Stimulated activated CD8-positive, alpha-beta memory T cell treated with anti-CD3 and anti-CD28 coated beads, Interleukin-4, amount 100 ng/mL, for 4 hours (primary cell): ENCODE measurements at places on chromosomes 4 and X.

- no peak for DNase-seq
Measured at GRCh38 chr4:170008371-170008770, 17.8 kb downstream of the MFAP3L start.

DNA sequence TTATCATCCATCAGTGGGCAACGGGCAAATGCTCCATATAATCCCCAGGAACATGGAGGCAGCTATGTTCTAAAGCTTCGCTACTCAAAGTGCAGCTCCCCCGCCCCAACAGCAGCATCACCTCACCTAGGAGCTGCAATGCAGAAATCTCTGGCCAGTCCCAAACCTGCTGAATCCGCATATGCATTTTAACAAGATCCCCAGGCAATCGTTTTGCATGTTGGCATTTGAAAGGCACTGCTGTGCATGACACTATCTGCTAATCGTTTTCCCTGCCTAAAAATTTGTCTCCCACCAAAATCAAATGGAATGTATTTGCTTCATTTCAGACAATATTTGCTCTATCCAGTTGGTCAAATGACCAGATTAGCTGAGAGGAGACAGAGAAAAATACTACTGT lies 15.2 kb downstream of the ADGRG2 start:
- no peak for DNase-seq

GRCh38 chrX:109533631-109534030 lies 3.0 kb upstream of the NXT2 start:
- DNase-seq: no peak

DNA sequence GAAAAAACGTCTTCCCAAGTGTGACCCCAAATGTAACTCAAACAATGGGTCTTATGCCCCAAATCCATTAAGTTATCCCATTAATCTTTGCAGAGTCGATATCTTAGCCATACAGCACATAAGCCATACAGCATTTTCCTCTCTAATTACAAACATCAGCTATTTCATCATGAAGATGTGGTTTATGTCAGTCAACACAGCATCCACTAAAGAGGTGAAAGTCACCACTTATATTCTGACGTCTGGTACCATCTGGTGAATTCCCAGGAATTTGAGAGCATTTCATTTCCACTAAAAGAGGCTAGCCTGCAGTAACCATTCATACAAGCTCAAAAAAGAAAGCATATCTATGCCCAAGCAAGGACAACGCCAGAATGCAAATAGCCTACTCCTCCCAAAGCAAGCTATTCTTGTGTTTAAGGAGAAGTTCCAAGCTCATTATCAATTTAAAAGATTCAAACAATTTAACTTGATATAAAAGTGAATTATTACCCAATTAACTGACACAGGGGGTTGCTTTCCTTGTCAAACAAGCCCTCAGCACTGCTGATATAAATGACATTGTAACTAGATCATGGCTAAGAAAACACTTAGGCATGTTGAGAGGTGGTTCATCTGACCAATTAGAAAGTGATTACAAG lies 203.3 kb downstream of the ANTXR2 start:
- no peak for DNase-seq

DNA sequence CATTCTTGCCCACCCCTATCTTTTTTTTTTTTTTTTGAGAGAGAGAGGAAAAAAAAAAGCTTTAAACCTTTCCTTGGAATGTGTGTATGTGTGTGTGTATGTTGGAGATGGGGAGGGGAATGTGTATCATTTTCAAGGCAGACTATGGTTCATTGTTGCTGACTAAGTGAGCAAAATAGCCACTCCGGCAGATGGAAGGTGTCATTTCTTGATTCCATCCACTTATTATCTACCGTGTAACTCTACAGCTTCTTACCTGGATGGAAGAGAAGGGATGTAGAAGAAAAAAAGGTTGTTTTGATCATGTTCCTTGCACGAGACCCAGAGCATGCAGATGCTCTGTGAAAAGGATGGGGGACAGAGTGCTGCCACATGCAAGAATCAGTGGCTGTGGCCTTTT lies 5.9 kb upstream of the GK2 start:
- DNase-seq: no peak

GRCh38 chrX:107429090-107429489 lies 20.4 kb upstream of the FRMPD3 start:
- DNase-seq: no peak

DNA sequence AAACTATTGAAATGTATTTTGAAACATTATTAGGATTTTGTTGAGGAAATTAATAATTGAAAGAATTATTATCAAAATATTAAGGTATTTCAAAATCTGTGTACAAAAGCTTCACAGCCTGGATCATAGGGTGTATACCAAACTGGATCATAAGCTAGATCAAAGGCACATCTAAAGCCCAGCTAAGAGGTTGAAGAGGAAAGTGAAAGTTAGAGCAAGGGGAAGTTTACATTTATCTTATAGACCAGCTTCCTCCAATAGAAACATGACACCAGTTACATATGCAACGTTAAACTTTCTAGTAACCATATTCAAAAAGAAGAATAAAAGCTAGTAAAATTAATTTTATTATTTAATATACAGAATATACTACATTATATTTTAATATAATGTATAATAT lies 227.2 kb upstream of the BMP3 start:
- no peak for DNase-seq
